ENCODE measurements at places on chromosomes 7 and 10. TPM values are rescaled to one million over a fixed set of nuclear protein-coding genes. Genes with fewer than 3 reads are reported as not detected.

The DLX6 gene
- not detected for total RNA-seq

The DEPP1 gene
- total RNA-seq = 2.1 TPM

The ARMH3 gene
- total RNA-seq = 4.0 TPM

The GRM8 gene
- not detected for total RNA-seq

The PRKCQ gene
- 2.3 TPM for total RNA-seq

The CYP2C19 gene
- total RNA-seq = not detected

The NKX2-3 gene
- total RNA-seq = not detected

Measured in tracheal epithelial cell (primary cell).